ENCODE measurements at places on chromosomes 6 and 20.
A peak's percentile ranks its signal among the peaks of the same experiment; 100 is the strongest.

DNA sequence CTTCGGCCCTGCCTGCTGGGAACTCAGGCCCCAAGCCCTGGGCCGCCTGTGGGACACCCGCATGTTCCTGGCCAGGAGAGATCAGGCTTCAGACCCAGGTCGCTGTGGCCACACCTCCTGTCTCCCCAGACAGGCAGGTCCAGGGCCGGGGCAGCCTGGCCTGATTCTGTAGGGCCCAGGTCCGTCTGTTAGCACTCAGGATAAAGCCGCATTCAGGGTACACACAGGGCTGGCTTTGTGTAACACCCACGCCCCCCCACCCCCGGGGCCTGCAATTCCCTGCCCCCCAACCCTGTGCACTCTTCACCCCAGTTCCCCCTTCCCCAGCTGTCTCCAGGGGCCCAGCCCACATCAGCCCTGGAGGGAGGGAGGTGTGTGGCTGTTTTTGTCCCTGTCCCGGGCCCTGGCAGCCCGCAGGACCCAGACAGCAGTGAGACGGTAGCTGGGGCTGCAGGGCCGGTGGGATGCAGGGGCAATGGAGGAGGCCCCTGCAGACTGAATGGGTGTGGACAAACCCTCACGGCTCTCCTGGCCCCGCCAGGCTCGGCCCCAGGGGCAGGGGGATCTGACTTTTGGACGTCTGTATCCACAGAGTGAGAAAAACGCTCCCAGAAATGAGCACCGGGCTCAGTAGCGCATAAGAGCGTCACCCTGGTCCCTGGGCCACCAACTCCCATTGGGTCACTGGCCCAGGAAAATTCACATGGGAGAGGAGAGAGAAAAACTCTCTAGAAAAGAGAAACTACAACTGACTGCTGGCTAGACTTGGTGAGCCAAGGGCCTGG is 42.4 kb upstream of the ZBP1 start:
- no peak for DNase-seq

- no peak for DNase-seq
Measured at GRCh38 chr20:16083639-16084280, 489.5 kb downstream of the KIF16B start.

GRCh38 chr6:79157961-79158644 is 76.4 kb downstream of the HMGN3 start:
- no peak for DNase-seq

GRCh38 chr6:144365271-144365670 is 80.1 kb downstream of the UTRN start:
- no peak for DNase-seq

DNA sequence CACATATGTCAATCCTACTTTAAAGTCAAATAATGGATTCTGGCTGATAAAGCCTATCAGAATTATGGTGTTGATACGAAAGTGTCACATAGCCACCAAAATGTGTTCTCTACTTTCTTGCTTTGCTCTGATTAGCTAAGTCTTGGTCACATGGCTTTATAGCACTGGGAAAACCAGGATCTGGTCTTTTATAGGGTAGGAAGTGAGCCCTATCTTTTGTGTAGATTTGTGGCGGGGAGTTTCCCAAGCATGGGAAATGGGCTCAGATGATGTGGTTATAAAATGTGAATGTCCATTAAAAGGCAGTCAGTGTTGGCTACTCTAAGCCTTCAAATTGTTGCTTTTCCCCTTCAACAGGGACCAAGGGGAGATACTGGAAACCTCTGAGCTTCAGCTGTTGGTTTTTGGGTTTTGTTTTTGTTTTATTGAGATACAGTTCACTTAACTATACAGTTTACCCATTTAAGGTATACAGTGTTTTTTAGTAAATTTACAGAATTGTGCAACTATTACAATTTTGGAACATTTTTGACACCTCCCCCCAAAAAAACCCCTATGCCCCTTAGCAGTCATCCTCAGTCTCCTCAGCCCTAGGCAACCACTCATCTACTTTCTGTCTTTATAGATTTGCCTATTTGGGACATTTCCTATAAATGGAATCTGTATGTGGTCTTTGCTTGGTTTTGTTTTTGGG is 12.2 kb downstream of the RRP36 start:
- no peak for DNase-seq

GRCh38 chr20:58645412-58645968 is 5.6 kb upstream of the STX16 start:
- no peak for DNase-seq

- no peak for DNase-seq
Measured at GRCh38 chr6:63975699-63976098, 340.1 kb downstream of the PHF3 start.

GRCh38 chr20:63090682-63091571 is 84.2 kb upstream of the BHLHE23 start:
- no peak for DNase-seq

- DNase-seq = no peak
Measured at GRCh38 chr6:23180504-23181293, 611.3 kb downstream of the HDGFL1 start.

DNA sequence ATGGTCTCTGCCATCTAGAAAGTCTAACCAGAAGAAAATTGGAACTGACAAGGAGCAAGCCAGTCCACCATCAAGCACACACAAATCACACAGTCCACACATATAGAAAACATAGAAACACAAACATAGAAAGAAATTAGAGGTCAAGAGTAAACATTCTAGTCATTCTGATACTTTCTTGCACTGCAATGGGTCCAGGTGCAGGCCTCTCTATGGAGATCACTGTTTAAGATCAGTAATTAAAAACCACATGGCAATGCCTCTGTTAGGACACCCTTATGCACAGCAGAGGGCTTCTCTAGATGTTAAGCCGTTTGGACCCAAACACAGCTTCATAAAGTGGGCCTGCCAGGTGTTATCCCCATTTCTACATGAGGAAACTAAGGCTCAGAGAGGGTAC is 42.8 kb upstream of the SLC22A23 start:
- DNase-seq = no peak

- DNase-seq = no peak
Measured at GRCh38 chr20:3987296-3987695, 28.1 kb downstream of the RNF24 start.

GRCh38 chr20:6818033-6818808 is 50.7 kb downstream of the BMP2 start:
- DNase-seq = no peak

- no peak for DNase-seq
Measured at GRCh38 chr6:56693246-56693607, 50.5 kb upstream of the DST start.

GRCh38 chr20:25018841-25019240 is 26.3 kb upstream of the APMAP start:
- DNase-seq = no peak

DNA sequence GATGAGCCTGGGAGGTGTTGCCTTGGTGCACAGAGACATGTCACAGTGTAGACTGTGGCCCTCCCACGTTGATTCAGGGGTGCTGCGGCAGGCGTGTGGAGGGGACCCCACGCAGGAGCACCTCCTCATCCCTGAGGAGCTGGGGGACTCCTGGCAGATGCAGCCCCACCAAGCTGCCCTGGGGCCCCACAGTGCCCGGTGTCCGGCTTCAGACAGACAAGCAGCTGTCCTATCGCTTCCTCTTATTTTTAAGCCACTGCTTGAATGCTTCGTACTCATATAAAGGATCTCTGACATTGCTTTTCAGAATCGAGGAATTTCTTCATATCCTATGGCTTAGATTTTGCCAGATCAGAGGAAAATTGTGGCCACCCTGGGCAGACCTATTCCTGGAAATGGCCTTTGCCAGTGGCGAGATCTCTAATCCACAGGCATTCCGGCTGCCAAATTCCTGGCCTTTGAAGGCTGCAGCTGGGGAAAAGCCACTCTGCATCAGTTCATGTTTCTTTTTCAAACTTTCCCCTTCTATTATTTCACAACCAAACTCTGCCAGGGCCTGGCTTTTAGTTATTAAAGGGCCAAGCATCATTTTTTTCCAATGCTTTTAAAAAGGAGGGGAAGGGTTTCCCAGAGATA is 337.0 kb downstream of the THBS2 start:
- DNase-seq = no peak

DNA sequence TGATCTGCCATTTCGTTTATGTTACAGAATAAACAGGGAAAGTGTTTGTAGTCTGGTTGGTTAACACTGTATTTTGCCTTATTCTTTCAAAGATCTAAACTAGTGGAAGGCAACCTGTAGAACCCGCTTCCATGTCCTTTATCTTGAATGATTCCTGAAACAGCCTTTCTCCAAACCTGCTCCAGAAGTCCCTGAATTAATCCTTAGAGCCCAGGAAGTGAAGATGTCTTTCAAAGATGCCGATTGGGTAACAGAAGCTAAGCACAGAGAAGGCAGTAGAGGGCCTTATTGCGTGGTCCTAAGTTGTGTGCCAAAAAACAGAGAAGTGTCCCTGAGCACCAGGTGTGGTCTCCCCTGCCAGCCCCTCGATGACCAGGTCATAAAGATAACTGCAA is 19.2 kb upstream of the ZSCAN16 start:
- no peak for DNase-seq

- no peak for DNase-seq
Measured at GRCh38 chr6:44004136-44004535, 123.1 kb downstream of the MRPL14 start.

GRCh38 chr6:134529921-134530320 is 212.0 kb upstream of the SGK1 start:
- no peak for DNase-seq

DNA sequence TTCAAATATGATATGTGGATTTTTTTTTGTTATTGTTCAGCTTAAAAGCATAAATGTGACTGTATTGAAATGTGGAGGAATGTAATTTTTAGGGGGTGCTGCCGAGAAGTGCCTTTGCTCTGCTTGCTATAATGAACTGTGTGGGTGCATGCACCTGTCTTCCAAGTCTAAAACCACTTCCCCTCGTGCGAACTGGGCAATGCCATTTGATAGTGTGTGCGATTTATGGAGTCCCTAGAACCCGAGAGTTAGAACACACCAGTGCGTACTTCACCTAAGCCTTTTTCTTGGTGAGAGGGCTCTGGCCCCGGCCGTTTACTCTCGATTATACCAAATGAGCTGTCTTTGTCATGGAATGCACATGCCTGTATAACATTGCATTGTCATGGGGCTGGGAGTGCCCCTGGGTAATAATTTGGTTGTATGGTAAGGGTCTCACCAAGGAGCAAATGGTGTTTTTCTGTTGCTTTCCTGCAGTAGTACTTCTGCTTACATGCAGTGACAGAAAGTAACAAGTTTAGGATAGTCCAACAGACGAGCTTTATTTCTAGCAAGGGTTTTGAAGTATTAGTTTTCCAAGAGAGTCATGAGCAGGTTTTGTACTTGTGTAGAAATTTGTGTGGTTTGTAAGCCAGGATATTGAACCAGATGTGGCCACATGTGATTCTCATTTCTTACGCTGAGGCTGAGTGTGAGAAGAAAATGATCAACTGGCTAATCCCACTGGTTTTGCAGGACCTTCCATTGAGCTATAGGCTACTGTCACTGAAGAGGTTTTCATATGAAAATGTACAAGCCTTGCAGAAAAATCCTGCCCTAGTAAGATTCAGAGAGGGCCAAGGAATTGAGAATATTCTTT is 172.4 kb downstream of the DTNBP1 start:
- DNase-seq = no peak

- DNase-seq = peak; percentile 67
Measured at GRCh38 chr6:155126727-155127439, 131.8 kb downstream of the TIAM2 start.

GRCh38 chr6:163313981-163314380 is 100.5 kb upstream of the QKI start:
- DNase-seq = no peak

- no peak for DNase-seq
Measured at GRCh38 chr20:48471176-48471575, 356.6 kb downstream of the PREX1 start.

- DNase-seq = no peak
Measured at GRCh38 chr6:79201143-79201542, 33.3 kb downstream of the HMGN3 start.

GRCh38 chr6:75147512-75147911 is 58.3 kb downstream of the COL12A1 start:
- DNase-seq = no peak

DNA sequence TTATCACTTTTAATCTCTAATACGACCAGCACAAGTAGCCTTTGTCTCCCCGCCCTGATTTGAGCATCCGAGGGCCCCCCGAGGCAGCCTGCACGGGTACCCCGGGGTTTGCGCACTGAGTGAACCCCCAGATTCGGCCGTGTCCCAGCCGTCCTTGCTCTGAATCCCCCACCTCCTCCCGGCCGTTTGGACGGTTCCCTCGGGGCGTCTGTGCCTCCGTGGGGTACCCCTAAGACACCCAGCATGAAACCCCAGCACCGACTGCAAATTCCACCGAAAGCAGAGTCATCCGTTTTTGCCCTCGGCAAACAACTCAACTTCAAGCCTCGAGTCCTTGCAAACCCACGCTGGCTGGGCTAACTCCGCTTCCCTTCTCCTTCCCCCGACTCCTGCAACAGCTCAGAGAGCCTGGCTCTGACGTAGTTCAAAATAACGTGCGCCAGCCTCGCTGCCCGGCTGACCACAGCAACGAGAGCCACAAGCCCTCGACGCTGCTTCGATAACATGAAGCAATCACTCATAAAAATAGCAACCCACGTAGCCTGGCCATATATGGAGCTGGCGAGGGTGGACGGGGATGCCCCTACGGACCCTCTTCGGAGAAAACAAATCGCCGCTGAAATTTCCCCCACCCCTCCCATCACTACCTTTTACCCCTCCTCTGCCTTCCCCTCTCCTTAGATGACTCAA is 764 bp upstream of the SNAP25 start:
- DNase-seq = no peak

- DNase-seq = no peak
Measured at GRCh38 chr6:35038076-35038475, 103.1 kb downstream of the TCP11 start.
